ENCODE measurements at places on chromosomes 1 and 21.

DNA sequence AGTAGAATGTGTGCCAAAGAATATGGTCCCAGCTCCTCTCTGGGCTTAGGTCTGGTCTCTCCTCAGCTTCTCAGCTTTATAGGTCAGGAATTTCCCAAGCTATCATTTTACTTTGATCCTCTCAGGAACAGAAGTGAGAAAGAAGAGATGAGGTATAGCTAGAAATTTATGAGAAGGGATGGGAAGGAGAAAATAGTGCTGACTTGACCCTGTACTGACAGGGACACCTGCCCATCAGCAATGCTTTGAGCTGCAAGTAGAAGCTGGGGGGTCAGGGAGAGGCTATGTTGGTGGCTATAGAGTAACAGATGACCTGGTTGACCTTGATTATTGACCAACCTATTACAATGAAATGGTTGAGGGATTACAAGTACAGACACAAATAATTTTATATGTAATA lies 75.0 kb downstream of the XCL2 start:
- no peak for DNase-seq

DNA sequence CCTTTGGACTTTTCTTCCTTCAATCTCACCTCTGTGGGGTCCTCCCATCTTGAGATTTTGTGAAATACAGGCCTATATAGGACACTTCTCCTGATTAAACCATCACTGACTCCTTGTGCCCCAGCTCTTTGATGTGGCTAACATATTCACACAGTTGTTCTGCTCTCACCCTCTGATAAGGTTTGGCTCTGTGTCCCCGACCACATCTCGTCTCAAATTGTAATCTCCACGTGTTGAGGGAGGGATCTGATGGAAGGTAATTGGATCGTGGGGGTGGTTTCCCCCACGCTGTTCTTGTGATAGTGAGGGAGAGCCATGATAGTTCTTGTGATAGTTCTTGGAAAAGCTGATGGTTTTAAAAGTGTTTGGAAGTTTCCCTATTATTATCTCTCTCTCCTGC lies 19.7 kb downstream of the LRRC7 start:
- no peak for DNase-seq

DNA sequence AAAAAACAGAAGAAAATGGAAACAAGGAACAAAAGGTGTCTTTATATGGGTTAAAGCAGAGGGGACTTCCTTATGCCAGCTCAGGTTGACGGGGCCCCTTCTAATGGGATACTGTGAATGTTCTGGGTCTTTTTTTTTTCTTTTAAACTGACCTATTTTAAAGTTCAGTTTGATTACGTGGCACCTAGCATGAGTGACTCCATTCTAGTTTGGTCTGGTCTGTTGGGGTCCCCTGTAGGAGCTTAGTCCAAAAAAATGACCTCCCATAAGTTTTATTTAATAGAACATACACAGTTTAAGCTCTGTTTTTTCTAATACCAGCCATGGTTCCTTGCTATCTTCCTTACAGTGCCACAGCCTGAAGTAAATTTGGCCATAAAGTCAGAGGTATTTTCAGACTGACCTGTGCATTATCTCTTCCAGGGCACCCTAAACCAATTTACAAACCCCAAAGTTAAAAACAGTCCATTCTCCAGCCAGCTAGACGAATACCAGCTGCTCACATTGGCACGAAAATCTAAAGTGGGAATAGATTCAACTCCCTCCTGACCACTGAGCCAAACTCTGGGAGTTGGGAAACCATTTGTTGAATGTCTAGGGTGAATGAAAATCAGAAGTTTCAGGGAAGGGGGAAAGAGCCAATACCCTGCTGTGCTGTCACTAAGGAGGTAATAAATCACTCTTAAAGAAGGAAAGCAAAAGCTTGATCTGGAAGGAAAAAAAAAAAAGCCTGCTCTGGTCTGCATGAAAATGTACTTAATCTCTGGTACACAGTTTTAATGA lies 42.4 kb downstream of the AKNAD1 start:
- DNase-seq, result no peak

DNA sequence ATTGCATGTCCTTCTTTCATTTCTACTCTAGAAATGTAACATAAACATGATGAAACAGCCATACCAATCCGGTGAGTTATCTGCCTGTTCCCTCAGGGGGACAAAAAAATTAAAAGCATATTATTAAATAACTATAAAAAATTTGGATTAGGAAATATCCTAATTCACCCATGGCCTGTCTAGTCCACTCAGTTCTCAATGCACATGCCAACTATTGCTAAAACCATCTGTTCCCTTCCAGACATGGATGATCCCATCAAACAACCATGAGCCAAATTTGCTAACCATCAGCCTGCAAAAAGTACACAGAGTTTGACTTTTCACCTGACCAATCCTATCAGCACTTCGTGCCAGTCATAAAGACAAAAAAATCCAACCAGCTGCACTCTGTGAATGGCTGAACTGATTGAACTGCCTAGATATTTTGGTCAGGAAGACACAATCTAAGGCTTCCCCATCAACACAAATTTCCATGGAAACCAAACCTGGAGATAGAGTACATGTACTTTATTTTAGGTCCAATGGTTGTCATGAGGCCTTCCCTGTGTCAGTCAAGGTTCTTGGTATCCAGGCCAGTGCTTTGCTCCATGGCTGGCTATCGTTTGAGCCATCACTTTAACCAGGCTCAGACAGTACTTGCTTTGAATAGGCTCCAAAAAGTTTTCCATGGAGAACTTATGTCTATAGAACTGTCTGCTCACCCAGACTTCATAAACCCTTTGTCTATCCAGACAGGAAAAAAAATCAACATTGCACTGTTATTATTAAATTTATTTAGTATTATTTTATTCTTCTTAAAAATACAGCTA lies 570.8 kb downstream of the LTN1 start:
- no peak for DNase-seq

GRCh38 chr1:197942042-197942441 lies 24.9 kb downstream of the LHX9 start:
- DNase-seq, result no peak

DNA sequence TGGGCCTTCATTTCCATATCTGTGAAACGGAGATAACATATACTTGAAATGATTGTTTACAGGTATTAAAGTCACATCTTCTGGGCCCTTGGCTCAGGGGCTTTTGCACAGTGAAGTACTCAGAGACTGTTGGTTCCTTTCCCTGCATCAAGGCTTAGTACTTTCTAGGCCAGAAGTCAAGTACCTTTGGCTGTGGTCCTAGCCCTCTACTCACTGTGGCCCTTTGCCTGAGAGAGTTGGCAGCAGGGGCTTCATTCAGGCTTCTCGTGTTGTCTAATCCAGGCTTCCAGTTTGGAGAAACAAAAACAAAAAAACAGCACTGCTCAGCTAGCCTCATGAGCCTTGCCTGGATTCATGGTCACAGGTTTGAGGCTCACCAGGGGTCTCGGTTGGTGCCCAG lies 8.1 kb upstream of the DPH2 start:
- DNase-seq, result no peak

- no peak for DNase-seq
These were observed 99.2 kb upstream of the KCNK2 start for GRCh38 chr1:214983126-214983869.

GRCh38 chr1:203295796-203296195 lies 9.5 kb upstream of the BTG2 start:
- no peak for DNase-seq

DNA sequence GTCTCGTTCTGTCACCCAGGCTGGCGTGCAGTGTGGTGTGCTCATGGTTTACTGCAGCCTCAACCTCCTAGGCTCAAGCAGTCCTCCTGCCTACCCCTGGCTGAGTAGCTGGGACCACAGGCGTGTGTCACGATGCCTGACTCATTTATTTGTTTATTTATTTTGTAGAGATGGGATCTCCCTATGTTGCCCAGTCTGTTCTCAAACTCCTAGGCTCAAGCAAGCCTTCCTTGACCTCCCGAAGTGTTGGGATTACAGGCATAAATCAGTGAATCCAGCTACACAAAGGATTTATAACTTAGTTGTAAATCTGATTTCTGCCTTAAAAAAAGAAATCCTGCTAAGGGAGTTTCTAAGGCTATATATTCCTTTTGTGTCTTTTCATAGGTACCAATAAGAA lies 30.5 kb upstream of the ZNF496 start:
- DNase-seq, result no peak
